ENCODE measurements at places on chromosomes 5 and 9.

GRCh38 chr9:6689893-6690674 is 44.6 kb upstream of the GLDC start:
- DNase-seq = no peak

- no peak for DNase-seq
Measured at GRCh38 chr5:2903451-2904395, 152.2 kb upstream of the IRX2 start.

DNA sequence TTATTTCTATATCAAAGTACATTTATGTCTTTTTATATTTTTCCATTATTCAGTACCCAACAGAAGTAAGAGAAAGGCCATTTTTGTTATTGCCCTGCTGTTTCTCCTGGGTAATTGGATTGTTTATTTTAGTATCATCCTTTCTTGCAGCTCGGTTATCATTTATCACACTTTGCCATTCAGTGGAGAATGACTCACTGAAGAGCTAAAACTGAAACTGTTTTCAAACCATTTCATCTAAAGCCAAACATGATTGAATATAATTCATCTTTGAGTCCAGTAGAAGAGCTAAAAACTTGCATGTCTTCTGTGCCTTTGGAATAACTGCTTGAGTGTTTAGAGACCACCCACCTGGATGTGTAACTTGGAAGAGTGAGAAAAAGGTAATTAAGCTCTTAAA is 139.5 kb upstream of the PRDM9 start:
- DNase-seq = no peak

DNA sequence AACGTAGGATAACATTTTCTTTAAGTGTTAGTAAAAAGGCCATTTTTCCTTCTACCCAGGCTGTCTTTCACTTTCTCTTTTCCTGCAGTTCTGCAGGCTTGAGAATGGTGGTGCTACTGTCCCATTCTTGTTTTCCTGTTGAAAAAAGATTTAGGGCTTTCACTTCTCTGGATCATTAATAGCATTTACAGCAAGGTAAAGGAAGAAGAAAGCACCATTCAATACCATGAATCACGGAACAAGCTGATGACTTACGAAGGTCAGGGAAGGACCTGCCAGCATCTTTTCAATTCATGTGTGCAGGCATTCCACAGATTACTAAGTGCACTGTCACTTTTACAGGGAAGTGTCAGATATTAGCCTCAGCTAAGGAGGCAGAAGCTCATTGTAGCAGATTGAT is 292.8 kb downstream of the YTHDC2 start:
- peak; percentile 45 for DNase-seq

GRCh38 chr9:131774636-131775035 is 34.8 kb upstream of the RAPGEF1 start:
- DNase-seq = no peak

- no peak for DNase-seq
Measured at GRCh38 chr9:7289773-7290172, 509.8 kb downstream of the DMAC1 start.

DNA sequence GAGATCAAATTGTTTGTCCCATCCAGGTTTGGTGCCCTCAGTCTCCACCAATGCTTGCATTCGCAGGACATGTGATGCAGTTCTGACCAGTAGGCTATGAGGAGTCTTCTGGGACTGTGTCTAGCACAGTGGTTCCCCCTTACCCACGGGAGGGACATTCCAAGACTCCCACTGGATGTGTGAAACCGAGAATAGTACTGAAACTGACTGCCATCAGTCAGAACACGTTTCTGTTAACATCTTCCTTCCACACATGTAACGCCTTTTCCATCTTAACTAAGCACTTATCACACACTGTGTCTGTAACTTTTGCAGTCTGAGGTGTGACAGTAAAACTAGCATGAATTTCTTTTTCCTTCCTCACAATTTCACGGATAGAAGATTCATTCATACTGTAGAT is 74.7 kb downstream of the PTTG1 start:
- DNase-seq = no peak

DNA sequence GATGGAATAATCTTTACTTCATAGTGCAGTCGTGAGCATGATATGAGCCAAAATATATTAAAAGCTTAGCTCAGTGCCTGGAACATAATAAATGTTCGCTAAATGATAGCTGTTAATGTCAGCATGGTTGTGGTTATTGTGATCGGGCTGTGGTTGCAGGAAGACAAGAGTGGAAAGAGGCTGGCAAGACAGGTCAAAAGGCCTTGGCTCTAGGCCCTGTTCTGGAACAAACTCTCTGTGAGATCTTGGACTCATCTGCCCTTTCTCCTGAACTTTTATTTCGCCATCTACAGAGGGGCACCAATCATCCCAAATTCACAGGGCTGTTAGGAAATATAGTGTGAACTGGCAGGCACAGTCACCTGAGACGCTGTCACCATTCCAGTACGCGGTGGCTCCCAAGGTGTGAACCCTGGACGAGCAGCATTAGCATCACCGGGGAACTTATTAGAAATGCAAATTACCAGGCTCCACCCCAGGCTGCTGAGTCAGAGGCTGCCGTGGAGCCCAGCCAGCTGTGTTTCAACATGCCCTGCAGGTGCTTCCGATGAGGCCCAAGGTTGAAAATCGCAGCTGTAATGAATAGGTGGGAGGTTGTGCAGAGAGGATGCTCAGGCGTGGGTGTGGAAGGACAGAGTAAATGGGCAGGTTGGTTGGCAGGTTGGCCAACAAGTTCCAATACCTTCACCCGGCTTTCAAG is 50.2 kb upstream of the SAP30L start:
- DNase-seq = no peak
